ENCODE measurements at places on chromosomes 2 and 18.

DNA sequence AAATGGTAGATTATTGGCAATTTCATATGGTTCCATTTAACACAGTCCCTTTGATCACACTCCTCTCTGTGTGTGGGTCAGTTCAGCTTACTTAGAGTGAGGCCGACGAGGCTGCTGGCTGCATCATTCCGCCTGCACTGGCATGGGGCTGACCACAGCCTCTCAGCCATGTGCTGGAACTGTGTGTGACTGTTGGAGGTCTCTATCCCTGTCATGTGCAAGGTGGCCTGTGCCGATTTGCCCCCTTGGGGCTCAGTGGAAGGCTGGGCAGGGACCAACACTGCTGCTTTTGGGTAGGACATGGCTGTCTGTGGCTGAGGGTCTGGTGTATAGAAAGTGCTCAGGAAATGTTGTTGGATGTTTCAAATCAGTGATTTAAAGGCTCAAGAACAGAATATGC lies 454.0 kb upstream of the HS6ST1 start:
- no peak for DNase-seq

- no peak for DNase-seq
Observed at GRCh38 chr18:27585602-27586173, 400.6 kb upstream of the CHST9 start.

DNA sequence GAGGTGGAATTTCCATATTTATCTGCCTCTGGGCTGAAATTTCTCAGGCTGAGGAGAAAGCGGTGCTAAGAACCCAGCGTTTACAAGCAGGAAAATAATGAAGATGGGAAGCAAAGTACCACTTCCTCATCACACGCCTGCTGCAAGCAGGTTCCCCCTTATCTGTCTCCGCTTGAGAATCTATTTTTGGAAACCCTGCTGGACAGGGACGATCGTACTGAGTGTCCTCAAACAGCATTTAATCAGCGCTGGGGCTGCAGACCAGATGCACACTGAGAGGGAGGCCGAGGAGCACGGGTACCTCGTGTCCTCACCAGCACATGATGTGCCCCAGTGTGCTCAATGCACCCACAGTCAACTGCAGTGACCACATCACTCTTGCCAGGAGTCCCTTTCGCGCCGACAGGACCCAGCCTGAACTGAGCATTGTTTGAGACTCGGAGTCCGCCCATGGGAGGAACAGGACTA lies 160.4 kb downstream of the HDAC4 start:
- peak; percentile 80 for DNase-seq

- DNase-seq = no peak
Observed at GRCh38 chr2:85929096-85930050, 40.6 kb upstream of the ST3GAL5 start.

DNA sequence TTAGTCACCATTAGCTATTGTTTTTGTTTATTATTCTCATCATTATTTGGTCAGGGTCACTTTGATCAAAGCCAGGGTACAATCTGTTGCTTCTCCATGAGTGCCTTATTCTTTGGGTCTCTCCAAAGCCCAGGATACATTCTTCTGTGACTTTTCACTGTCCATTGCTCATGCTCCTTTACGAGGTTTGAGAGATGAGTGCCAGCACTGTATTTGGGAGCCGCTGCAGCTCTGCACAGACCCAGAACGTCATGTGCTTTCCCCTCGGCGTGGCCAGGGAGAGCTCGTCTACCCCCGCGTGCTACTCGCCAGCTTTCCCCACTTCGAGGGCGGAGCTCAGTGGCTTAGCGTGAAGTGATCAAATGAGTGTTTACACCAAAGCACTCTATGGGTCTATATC lies 123.7 kb downstream of the COL6A3 start:
- DNase-seq = no peak

DNA sequence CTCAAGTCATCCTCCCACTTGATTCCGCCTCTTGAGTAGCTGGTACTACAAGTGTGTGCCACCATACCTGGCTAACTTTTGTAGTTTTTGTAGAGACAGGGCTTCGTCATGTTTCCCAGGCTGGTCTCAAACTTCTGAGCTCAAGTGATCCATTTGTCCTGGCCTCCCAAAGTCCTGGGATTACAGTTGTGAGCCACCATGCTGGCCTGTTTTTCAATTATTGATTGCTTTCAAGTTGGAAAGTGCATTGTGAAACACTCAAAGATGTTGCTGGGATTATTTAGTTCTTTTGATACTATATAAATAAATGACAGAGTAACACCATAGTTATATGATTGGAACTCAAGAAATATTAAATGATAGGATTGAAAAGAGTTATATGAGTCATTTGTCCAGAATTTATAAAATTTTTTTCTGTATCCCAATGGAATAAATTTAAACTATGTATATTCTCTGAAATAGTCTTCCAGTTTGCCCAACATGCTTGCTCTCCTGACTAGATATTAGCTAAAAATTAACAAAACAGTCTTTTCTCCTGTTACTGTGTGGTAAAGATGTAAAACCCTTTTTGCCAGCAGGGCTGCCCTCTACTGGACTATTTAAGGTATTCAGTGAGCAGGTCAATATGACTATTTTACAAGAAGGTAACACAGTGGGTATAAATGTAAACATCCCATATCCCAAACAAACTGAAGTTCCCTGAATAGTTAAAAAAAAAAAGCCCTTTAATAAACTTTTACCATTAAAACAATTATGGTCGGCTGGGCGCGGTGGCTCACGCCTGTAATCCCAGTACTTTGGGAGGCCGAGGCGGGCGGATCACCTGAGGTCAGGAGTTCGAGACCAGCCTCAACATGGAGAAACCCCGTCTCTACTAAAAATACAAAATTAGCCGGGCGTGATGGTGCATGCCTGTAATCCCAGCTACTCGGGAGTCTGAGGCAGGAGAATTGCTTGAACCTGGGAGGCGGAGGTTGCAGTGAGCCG lies 42.7 kb downstream of the ACSL3 start:
- DNase-seq = peak; percentile 63

- DNase-seq = no peak
Observed at GRCh38 chr2:8886876-8887275, 49.5 kb upstream of the KIDINS220 start.

GRCh38 chr2:68839260-68839833 lies 31.9 kb downstream of the BMP10 start:
- DNase-seq = peak; percentile 24

Data from SK-N-SH (cell line).